ENCODE measurements at places on chromosomes 1 and 21.

DNA sequence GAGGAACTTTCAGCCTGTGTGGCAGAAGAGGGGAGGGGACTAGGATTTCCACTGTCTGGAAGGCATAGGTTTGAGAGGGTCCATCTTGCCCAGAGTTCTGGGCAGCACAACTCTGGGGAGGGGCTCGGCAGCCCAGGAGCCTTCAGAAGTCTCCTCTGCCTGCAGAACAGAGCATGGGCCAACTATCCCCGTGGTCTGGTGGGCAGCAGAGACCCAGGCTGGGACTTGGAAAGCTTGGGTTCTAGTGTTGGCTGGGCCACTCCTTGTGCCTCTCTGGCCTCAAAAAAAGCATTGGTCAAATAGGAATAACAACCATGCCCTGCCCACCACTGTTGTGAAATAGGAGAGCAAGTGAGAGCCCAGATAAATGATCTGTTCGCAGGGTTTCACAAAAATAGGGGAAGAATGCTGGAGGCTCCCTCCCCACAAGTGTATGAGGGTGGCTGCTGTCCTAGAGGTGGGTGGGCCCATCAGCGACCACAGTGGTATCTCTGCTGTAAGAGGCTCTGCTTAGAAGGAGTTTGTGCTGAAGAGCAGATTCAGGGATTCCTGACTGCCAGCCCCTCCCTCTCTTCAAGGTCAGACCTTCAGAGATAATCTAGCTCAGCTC, 8.9 kb downstream of the EPHA10 start:
- no peak for DNase-seq

DNA sequence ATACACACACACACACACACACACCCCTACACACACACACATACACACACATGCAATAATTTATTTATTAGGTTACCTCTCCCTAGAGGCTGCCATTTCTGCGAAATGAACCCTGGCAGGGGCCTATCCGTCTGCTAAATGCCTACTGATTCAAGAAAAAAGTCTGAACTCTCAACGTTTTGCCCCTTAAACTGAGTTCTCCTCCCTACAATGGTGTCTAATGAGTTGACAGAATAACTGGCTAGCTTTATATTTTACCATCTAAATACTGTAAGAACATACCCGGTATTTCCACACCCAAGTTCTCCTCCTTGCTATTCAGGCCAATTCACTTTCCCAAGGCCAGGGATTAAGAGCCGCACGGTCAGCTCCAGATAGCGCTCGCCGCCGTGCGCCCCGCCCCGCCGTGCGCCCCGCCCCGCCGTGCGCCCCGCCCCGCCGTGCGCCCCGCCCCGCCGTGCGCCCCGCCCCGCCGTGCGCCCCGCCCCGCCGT, 339 bp upstream of the RNPC3 start:
- DNase-seq, result no peak

GRCh38 chr1:21937372-21938121, 437 bp upstream of the HSPG2 start:
- peak; percentile 27 for DNase-seq

- DNase-seq, result no peak
Measured at GRCh38 chr1:146036241-146036964, 14.9 kb upstream of the HJV start.

GRCh38 chr1:14140831-14141401, 440.9 kb downstream of the PRDM2 start:
- no peak for DNase-seq

All from stimulated activated CD8-positive, alpha-beta memory T cell treated with anti-CD3 and anti-CD28 coated beads, Interleukin-4, amount 100 ng/mL, for 1 hour (primary cell).